Substantia nigra (tissue), 51 donors: ENCODE measurements at places on chromosomes 1 and 21.

- no peak for DNase-seq
Observed at GRCh38 chr1:55699228-55699627, 484.1 kb upstream of the USP24 start.

DNA sequence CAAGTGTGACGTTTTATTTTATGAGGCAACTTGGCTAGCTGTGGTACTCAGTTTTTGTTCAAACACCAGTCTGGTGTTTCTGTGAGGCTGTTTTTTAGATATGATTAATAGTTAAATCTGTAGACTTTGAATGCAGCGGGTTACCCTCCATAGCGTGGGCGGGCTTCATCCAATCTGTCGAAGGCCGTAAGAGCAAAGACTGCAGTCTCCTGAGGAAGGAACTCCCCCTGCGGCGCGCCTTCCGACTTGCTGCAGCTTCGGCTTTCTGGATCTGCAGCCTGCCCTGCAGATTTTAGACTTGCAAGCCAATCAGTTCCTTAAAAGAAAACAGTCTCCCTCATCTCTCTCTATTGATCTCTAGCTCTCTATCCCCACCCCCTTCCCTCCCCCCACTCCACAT lies 4.2 kb upstream of the ZNF496 start:
- DNase-seq, result no peak

GRCh38 chr1:183137782-183138181 lies 48.3 kb upstream of the LAMC2 start:
- no peak for DNase-seq

- DNase-seq, result no peak
Observed at GRCh38 chr1:237429252-237429651, 387.3 kb downstream of the RYR2 start.

DNA sequence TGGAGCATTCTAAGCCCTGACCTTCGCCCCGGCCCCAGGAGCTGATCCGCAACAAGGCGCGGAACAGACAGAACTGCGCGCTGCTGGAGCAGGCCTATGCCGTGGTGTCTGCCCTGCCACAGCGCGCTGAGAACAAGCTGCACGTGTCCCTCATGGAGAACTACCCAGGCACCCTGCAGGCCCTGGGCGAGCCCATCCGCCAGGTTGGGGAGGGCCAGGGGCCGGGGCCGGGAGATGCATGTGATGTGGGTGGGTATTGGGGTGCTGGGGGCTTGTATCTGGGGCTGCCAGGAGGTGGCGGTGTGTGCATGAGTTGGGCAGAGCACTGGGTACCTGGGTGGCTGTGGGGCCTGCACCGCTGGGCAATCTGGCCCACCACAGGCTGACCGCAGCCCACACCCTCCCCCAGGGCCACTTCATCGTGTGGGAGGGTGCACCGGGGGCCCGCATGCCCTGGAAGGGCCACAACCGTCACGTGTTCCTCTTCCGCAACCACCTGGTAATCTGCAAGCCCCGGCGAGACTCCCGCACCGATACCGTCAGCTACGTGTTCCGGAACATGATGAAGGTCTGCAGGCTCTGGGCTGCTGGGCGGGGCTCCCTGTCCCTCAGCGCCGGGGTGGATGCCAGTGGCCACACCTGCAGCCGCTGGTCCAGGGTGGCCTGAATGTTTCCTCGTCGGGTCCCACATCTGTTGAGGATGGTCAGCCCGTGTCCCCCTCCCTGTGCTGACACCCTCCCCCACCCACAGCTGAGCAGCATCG lies 65.8 kb downstream of the TRIM11 start:
- DNase-seq, result no peak

GRCh38 chr1:240538776-240539430 lies 73.1 kb downstream of the GREM2 start:
- no peak for DNase-seq

DNA sequence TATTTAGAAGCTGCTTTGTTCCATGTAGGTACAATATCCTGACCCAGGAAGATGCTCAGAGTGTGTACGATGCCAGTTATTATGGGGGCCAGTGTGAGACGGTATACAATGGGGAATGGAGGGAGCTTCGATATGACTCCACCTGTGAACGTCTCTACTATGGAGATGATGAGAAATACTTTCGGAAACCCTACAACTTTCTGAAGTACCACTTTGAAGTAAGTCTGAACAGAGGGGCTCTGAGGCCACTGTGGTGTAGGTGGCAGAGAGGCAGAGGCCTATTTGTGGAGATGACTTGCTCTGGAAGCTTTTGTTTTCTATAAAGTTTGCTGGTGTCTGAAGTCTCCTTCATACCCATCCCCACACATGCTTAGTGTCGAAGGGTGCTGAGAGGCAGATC lies 26.8 kb downstream of the C8A start:
- DNase-seq, result no peak
